ENCODE measurements at places on chromosomes 6 and 20.

DNA sequence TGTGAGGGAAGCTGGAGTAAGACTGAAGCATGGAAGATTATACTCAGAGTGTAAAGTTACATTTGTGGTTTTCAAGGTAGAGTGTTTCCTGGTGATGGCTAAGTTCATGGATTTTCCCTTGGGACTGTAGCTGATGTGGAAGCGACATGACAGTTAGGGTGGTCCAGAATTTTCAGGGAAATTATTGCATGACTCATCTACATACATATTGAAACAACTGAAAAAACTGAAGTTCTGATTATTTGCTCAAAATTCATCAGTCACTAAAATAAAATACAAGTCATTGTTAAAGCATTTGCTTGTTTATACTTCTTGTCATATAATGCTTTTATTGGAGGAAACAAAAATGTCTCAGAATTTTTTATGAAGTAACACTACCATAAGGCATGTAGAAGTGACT lies 700.0 kb downstream of the RFPL4B start:
- DNase-seq, result no peak

DNA sequence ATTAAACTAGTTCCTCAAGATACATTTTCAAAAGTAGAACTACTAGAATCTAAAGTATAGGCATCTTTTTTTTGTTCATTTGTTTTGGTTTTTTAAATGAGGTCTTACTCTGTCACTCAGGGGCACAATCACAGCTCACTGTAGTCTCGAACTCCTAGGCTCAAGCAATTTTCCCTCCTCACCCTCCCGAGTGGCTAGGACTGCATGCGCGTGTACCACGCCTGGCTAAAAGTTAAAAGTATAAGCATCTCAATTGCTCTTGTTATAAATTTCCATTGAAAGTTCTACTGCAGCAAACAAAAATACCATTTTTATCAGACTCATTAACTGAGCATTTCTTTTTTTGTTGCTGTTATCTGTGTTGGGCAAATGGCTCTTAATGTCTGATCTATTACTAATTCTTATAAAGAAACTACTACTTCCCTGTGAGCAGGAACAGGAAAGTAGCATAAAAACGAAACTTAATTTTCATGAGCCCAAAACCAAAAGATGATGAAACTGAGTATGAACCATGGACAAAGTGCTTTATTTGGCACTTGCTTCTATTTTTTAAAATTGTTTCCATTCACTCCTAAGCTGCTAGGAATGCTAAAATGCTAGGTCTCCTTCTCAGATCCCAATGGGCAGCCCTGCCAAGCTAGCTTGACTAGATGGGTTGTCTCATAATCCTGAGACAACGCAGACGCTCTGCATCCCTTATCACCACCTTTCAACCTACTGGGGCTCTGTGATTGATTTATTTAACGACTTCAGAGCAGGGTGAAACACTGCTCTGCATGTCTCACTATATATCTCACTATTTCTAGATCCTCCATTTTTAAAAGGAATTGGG lies 36.9 kb downstream of the TRPC4AP start:
- DNase-seq, result no peak

- DNase-seq, result no peak
Measured at GRCh38 chr6:49866485-49866943, at the start of gene CRISP1. TSS of gene CRISP1 (minus strand) at chr6:49866535. CDS start at chr6:49857400, 9,135 bp downstream.

DNA sequence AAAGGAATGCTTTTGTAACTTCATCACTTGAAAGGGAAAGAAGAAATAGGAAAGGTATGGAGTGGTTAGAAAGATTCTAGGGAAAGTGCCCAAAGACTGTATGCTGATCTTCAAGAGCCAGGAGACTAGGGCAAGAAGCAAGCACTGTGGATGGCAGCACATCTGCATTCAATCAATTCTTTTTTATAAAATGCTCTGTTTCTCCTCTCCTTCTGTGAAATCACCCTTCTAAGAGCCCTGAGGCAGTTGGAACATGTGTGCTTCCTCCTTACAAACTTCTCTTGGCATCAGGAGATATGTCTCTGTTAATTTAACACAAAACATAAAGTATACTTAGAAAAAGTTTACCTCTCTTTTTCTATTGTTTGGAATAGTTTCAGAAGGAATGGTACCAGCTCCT lies 1162.2 kb upstream of the GJE1 start:
- no peak for DNase-seq

GRCh38 chr6:25747477-25747876 lies 7.1 kb upstream of the SLC17A4 start:
- DNase-seq, result no peak

DNA sequence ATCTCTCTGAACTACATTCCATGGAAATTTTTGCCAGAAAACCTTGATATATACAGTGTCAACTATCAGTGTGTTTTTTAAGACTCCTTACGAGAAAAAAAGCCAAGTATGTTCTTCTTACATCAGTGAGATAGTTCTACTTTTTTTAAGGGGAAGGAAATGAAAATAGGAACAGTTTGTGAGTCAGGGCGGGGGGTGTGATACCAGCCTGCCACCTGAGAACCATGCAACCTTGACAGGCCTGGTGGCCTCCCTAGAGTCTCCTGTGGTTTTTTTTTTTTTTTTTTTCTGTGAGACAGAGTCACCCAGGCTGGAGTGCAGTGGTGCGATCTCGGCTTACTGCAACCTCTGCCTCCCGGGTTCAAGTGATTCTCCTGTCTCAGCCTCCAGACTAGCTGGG lies 96.3 kb upstream of the GCM1 start:
- DNase-seq, result no peak

DNA sequence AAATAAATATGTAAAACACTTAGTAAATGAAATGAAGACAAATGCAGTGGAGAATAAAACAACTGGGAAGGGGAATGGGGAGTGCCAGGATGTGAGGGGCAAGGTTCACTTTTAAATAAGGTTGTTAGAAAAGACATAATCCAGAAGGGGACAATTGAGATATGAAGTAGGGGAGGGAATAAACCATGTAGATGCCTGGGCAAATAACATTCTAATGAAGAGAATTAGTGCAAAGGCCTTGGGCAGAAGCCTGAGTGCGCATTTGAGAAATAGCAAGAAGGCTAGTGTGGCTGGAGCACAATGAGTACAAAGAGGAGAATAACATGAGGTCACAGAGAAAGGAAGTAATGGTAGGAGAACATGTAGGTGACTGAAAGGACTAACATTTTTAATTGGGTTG lies 2.4 kb downstream of the CEP57L1 start:
- no peak for DNase-seq

DNA sequence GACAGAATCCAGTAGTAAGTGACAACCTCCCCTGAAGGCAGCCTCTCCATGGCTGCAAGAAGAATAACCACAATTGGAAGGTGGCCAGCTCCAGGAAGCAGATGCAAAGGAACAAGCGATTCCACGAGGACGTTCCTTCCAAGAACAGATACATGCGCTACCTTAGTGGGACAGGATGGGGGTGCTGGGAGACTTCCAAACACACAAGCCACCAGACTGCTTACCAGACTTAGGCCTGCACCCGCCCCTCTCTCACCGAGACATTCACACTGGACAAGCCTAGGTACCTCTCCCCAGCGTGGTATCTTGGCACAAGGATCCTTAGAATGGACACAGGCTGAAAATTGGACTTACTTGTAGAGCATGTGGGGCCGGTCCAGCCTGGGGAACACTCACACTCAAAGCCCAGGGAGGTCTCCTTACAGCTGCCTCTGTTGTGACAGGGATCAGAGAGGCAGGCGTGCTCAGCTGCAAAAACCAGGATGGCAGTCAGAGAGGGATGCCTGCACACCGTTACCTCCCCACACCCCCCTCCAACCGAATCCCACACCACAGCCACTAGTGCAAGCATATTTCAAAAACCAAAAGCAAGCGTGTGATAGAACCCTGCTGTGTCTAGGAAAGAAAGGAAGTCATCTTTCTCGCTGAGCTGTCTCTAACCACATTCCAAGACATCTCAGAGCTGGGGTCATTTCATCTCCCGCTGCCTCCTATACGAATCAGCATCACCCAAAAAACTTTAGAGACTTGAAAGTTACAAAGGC lies 22.4 kb downstream of the JAG1 start:
- no peak for DNase-seq

DNA sequence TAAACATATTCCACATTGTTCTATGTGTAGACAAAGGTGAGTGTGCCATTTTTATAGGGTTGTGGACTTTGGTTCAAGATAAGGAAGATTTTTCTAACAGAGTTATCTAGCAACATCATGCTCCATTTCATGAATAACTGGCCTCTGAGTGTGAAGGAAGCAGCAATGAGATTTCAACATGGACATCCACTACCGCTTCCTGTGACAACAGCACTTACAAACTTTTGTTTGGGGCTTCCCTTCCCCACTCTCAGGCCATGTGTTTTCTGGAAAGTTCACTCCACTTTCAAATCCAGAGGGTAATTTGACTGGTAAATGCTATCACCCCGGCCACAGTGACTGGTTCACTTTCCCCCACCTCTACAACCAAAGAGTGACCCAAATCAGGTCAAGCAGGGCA lies 38.1 kb upstream of the PROKR2 start:
- DNase-seq, result no peak

- DNase-seq, result no peak
Measured at GRCh38 chr6:14520029-14520428, 402.5 kb downstream of the CD83 start.

DNA sequence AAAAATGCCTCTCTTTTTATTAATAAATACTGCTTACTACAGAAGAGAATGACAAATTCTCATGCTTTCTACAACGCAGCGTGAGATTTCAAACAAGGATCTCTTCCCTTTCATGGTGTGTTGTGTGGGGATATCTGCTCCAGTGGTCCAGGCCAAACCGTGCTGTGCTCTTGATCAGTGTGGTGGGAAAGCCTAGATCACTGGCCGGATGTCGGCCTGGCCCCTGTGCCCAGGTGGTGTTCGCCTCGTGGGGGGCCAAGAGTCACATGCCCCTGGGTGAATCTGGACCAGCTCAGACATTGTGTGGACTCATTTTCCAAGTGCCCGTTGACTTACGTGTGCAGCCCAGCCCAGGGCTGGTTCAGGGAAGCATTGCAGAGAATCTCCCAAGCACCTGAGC lies 4.3 kb downstream of the CDH4 start:
- DNase-seq, result no peak

GRCh38 chr6:46234156-46234556 lies 63.4 kb upstream of the ENPP5 start:
- no peak for DNase-seq

- DNase-seq, result no peak
Measured at GRCh38 chr6:146851837-146852236, 253.1 kb downstream of the ADGB start.

DNA sequence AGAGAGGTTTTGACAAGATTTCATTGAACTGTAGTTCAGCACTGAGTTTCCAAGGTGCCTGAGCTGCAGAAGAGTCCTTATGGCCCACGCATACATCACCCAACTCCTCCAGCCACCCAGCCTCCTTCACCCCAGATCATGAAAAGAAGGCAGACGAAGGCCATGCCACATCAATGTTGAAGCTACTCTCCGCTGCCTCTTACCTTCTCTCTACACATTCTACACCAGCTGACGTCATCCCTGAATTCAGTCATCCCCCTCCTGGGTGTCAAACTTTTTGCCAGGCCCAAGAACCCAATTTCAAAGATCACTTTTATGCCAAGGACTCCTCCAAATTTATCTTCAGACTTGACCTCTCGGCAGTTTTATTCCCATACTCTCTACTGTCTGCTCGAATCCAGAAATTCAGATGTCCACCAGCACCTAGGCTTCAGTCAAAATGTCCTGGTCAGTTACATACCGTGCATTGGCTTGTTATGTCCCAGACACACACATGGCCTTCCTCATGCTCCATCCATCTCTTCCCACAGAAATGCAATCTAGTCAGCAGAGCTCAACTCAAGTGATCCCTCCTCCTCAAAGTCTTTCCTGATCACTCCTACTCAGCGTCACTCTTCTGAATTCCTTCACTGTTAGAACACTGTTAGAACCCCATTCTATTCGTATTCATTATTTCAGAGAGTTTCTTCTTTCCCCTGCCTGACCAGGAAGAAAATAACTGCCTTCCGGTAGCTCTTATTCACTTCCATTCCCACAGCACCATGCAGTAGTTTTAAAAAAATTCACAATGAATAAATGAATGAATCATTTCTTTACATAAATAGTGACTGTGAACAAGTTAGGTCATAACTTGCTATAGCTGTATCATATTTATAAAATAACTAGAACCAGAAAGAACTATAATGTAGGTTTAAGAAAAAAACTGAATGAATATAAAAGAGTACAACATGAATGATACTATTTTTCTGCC lies 11.5 kb downstream of the ATXN1 start:
- no peak for DNase-seq

- DNase-seq, result no peak
Measured at GRCh38 chr20:11271920-11272594, 598.3 kb upstream of the JAG1 start.

GRCh38 chr20:32193996-32194395 lies 13.5 kb downstream of the PLAGL2 start:
- DNase-seq, result no peak

- DNase-seq, result no peak
Measured at GRCh38 chr6:39184906-39185580, 44.2 kb downstream of the KCNK5 start.

DNA sequence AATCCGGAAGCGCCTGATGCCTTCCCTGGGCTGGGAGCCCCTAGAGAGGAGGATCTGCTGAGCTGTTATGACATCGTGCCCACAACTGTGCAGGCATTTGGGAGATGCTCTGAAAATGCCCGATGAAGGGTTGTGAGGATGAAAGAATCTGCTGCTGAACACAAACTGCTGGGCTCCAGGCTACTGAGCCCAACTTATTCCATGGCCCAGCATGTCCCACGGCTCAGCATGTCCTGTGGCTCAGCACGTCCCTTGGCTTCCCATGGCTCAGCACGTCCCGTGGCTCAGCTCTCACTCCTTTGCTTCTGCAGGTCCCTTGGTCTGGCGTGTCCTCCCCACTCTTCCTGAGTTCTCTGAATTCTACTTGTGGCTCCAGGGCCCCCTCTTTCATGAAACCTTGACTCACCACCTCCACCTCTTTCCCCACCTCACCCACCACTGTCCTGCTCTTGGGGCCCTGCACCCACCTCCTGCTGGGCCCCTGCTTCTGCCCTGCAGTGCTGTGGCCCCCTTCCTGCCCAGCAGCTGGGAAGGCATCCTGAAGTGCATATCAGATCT lies 80.4 kb downstream of the PHACTR3 start:
- no peak for DNase-seq

GRCh38 chr20:59082981-59083380 lies 40.4 kb upstream of the PRELID3B start:
- DNase-seq, result no peak

GRCh38 chr6:2876210-2877056 lies 26.7 kb downstream of the SERPINB9 start:
- no peak for DNase-seq

- DNase-seq, result no peak
Measured at GRCh38 chr6:121951918-121952379, 447.5 kb upstream of the HSF2 start.

- DNase-seq, result no peak
Measured at GRCh38 chr6:23334360-23334759, 765.0 kb downstream of the HDGFL1 start.

DNA sequence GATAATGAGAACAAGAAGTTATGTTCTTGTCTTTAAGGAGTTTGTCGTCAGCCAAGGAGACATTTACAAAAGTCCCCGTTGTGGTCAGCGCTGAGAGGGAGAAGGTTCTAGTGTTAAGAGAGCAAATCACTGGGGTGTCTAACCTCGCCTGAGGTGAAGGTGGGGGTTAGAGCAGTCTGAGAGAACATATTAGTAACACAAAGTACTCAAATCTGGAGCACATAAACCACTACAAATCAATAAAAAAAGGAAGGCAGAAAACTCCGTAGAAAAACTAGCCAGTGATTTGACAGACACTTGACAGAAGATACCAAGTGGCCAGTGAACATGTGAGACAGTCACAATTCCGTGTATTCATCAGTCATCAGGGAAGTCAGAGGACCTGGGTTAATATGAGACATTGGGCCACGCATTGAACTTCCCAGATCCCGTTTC lies 45.4 kb downstream of the CDS2 start:
- DNase-seq, result no peak
